Activated T-cell treated with anti-CD3 and anti-CD28 coated beads for 4 hours (primary cell): ENCODE measurements at places on chromosomes 7 and 10.

- no peak for DNase-seq
Measured at GRCh38 chr7:88647825-88648224, 111.7 kb upstream of the ZNF804B start.

GRCh38 chr10:133044401-133044811 is 43.3 kb upstream of the ADGRA1 start:
- no peak for DNase-seq

- no peak for DNase-seq
Measured at GRCh38 chr10:117165538-117166417, 27.7 kb upstream of the VAX1 start.

GRCh38 chr7:25978466-25978865 is 173.5 kb upstream of the NFE2L3 start:
- DNase-seq: no peak

DNA sequence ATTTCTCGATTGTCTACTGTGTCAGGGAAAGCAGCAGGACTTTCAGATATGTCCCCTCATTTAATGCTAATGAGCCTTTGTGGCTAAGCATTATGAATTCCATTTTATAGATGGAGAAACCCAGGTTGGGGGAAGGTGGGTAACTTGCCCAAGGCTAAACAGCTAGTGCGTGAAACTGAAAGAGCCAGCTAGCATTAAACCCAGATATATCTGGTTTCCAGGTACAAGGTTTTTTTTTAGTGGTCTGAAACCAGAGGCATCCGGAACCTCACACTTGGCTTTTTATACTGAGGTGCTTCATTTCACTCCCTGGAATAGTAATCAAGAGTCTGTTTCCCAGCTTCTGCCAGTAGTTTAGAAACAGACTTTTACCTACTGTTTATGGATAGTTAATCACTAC is 694.8 kb downstream of the PHTF2 start:
- no peak for DNase-seq

DNA sequence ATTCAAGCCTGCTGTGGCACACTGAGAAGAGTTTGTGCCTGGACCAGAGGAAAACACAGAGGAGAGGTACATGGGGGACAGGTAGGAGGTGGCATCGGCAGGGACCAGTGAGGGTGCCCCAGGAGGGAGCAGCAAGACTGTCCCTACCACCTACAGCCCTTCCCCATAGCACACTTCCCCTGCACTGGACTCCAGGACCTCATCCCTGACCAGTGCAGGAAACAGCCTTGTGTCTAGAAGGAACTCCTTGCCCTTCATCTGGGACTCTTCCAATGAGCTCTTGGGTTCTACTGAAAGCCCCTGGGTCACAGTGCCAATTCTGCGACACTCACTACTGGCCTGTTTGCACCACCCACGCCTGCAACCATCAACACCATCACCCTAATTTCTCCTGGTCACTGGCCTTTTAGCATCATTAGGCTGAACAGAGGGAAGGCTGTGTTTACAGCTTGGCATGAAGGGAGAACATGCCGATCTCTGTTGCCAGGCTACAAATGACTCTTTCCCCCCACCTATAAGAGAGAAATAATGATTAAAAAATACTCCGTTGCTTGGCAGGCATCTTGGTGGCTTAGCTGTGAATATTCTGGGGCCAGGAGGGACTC is 371.9 kb upstream of the ZMIZ1 start:
- no peak for DNase-seq

DNA sequence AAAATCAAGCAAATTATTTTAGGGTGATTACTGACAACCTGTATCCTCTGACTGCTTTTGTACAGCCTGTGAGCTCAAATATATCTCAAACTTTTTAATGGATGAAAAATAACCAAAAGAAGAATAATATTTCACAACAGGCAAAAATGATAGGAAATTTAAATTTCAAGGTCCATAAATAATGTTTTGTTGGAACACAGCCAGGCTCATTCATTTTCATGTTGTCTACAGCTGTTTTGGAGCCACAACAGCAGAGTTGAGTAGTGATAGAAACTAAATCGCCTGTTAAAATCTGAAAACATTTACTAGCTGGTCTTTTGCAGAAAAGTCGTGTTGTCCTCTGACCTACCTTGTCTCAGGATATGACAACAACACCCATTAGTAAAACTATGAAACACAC is 75.9 kb downstream of the GLI3 start:
- DNase-seq: no peak

DNA sequence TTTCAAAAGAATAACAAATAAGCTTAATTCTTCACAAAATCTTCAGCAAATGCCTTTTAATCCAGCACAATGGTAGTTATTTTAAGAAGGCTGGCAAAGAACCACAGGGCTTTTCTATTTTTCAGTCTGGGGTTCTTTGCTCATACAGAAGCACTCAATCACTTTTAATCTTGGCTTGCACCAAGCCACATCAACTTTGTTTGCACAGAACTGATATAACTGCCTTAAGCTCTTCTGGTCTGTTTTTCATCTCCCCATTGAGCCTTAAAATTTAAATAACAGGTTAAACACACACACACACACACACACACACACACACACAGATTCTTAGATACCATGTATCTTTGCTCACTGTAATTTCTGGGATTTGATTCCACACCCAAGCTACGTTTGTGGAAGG is 377.0 kb downstream of the GATA3 start:
- DNase-seq: no peak

- DNase-seq: no peak
Measured at GRCh38 chr7:14766747-14767146, 135.8 kb downstream of the DGKB start.

DNA sequence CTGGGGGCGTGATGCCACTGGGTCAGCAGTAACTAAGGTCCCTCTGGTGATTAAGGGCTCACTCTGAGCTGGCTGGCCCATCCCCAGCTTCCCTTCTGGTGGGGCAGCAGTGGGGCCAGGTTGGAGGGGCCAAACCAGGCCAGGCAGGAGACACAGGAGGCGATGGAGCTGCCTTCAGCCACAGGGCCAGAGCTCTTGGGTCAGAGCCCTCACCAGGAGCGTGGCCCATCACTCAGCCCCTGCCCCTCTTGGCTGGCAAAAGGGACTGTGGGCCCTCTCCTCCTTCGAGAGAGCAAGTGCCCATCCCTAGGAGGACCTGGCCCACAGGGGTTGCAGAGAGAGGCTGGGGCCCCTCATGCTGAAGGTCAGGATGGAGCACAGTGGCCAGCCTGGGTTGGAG is 4.5 kb downstream of the KCNK18 start:
- DNase-seq: no peak

DNA sequence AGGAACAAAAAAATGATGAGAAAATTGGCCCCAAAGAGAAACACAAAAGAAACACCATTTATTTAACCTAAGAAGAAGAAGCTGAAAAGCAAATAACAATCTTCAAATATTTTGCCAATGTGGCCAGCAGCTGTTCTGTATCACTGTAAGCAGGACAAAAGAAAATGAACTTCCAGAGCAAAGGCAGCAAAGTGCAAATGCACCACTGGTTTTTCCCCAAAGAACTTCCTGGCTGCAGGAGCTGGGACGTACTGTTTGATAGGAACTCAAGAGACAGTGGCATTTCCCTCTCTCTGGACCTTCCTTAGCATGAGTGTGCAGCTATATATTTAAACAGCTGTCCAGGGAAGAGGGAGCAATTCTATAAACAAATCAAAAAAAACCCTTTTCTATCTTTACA is 60.4 kb downstream of the RNLS start:
- DNase-seq: no peak

DNA sequence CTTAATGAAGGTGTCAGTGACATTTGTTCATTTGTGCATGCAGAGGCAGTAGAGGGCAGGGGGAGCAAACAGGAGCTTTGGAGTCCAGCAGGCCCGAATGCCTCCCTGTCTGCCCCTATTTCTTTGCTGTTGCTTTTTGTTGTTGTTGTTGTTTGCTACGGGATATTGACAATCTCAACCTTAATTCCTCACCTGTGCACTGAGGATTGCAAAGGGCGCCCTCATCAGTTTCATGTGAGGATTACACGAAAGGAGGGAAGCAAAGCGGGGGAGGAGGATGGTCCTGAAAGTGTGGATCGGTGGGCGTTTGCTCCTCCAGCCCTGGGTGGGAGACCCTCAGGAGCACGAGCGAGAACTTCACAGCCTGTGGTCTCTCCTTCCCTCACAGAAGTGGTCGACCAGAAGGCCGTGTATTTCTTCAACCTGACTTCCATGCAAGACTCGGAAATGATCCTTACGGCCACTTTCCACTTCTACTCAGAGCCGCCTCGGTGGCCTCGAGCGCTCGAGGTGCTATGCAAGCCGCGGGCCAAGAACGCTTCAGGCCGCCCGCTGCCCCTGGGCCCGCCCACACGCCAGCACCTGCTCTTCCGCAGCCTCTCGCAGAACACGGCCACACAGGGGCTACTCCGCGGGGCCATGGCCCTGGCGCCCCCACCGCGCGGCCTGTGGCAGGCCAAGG is 9.6 kb downstream of the GDF10 start:
- no peak for DNase-seq

GRCh38 chr7:71846160-71846559 is 566.0 kb downstream of the CALN1 start:
- DNase-seq: no peak

DNA sequence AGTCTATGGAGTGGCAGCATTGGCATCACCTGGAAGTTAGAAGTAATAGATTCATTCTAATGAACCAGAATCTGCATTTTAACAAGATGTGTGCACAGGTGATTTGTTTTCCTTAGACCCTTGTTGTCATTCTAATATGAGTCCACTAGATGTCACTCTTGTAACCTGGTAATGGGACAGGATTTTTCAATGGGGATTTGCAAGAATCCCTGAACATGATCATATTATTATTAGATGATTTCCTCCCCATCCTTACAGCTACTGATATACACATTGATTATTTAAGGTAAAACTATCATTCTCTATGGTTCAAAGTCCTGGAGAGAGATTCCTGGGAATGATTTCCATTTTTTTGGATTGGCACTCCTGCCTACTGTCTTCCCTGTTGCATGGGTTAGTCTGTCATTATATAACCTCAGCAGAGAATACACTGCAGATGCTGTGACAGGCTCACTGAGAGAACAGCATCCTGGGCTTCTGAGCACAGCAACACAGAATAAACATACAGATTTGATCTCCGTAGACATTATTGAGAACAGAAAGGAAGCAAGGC is 194.9 kb downstream of the SUGCT start:
- no peak for DNase-seq
